ENCODE measurements at places on chromosomes 1 and 21.

DNA sequence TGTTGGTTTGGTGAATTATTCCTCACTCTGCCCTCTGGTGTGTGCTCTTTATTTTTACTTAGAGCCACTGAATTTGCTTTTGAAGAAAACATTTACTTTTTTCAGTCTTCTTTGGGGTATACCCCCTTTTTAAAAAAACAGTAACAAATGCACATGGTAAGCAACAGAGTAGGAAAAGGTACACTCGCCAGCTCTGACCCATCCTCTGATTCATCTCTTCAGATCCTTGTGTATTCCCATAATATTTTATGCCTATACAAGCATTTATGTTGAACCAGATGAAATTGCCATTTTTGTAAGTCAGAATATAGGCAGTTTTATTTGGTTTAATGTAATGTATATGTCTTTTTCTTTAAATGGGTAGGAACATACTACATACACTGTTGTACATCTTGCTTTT is 28.3 kb downstream of the TTC3 start:
- no peak for DNase-seq

DNA sequence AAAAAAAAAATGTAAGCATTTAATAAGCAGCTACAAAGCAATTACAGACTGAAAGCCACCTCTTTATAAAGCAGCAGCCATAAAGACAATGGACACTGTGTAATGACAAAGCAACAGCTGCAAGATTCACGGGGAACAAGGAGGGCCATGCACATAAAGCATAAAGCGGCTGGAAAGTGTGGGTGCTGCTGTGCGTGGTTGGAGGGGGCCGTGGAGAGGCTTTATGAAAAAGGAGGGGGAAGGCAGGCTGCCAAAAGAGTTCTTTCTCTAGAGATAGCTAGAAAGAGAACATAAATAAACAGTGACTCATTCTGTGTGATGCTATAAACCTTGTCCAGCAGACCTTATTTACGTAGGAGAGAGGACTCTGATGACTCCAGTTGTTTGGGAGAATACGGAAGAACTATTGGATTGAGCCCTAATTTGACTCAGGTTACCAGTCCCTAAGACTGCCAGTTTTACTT is 49.3 kb downstream of the ADAMTS1 start:
- no peak for DNase-seq

DNA sequence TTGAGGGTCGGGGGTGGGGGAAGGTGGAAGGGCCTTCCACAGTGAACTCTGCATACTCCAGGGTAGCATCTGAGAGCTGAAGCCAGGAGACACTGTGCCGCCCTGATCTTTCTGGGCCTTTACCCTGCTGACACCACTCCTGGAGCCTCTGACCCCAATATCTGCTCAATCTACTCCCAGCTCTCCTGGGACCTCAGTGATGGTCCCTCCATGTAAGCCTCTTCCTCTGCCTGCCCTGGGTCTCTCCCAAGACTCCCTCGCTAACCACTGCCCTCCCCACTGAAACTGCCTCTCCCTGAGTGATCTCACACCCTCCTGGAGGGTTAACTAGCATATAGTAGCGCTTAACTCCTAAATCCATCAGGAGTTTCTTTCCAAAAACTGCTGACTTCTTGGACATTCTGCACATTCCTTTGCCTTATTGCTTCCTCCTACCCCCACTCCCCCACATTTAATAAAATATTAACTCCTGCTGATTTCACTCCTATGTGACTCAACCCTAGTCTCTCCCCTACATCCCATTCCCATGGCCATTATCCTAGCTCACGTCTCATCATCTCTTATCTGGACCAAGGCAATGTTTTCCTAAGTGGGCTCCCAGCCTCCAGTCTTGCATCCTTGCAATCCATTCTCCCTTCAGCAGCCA is 145.6 kb downstream of the HMGB4 start:
- no peak for DNase-seq

GRCh38 chr21:26719750-26720149 is 125.5 kb downstream of the ADAMTS1 start:
- DNase-seq: no peak

- no peak for DNase-seq
These were observed 23.5 kb downstream of the TRIM67 start for GRCh38 chr1:231185391-231185790.

DNA sequence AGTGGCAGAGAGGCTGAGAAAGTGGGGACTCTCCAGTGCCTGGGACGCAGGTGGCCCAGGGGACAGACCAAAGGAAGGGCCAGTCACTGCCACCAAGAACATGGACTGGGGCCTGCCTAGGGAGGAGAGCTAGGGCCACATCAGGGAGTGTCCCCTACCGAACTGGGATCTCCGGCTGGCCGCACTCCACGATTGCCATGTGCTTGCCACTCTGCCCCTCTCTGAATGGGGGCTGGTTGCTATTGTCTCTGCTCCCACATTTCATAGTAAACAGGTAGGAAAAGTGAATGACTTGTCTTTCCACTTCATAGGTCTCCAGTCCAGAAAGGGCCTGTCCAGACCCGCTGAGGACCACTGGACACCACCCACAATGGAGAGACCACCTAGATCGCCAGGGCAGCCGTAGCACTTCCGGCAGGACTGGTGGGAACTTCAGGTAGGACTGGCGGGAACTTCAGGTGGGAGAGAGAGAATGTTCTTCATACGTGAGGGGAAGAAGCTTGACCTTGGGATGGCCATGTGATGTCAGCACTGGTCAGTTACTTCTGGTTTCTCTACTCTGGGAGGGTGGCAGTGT is 55.2 kb upstream of the PDE9A start:
- DNase-seq: no peak
